Activated CD4-positive, alpha-beta T cell treated with anti-CD3 and anti-CD28 coated beads for 24 hours (primary cell): ENCODE measurements at places on chromosomes 12 and 14.

- no peak for DNase-seq
These were observed 54.2 kb downstream of the ELK3 start for GRCh38 chr12:96248136-96248931.

DNA sequence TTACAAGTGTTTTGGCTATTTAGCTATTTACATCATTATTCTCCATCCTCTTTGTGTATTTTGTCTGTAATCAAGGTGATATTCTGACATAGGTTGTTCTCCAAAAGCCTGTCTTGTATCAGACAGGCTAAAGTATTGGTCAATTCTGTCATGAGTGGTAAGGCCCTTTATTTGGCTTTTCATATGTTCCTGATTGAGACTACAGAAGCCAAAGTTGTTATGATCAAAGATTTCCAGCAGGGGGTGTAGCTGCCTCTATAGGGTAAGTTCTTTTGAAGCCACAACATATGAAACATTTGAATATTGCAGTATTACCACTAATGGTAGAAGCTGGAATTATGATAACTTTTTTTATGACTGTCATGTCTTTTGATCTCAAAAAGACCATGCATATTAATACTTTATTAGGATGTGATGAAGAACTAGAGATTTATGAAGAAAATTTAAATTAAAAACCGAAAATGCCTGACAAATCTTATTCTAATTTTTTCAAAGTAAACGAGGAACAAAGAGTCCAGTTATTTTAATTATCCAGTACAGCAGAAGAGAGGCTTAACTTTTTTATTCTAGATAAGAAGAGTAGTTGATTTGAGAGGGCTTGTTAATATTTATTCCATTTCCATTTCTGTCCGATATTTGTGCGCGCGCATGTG, 3.4 kb upstream of the ARHGAP5 start:
- DNase-seq, result no peak

- no peak for DNase-seq
These were observed 173.0 kb downstream of the ADGRD1 start for GRCh38 chr12:131126662-131127173.

DNA sequence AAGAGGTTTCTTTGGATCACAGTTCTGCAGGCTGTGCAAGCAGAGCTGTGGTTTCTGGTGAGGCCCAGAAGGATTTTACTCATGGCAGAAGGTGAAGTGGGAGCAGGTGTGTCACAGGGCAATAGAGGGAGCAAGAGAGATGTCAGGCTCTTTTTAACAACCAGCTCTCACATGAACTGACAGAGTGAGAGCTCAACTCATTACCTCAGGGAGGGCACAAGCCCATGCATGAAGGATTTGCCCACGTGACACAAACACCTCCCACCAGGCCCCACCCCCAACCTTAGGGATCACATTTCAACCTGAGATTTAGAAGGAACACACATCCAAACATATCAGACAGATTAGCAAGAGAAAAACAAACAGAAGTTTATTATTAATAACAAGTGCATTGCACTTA, 470.4 kb downstream of the GALC start:
- DNase-seq, result no peak

GRCh38 chr12:26122061-26122680, 2.7 kb downstream of the BHLHE41 start:
- no peak for DNase-seq

GRCh38 chr12:86530996-86531655, 274.9 kb upstream of the MGAT4C start:
- no peak for DNase-seq

- no peak for DNase-seq
These were observed 41.9 kb downstream of the CYP46A1 start for GRCh38 chr14:99725774-99726537.

DNA sequence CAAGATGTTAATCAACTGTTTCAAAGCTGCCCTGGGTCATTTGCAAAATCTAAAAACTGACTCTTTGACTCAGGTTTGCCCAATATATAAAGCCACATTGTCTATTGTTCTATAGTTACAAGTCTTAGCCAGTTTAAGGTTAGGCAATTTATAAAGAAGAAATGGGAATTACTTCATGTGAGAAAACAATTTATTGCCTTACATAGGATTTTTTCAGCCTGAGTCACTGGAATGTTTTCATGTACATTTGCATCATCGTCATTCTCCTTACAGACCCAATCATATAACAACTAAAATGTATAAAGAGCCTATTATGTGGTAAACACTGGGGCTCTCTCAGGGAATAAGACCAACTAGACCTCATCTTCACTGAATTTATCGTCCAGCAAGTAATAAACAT, 100.3 kb upstream of the PLEKHG7 start:
- DNase-seq, result no peak

GRCh38 chr14:103676881-103677675, 38.2 kb downstream of the XRCC3 start:
- no peak for DNase-seq

DNA sequence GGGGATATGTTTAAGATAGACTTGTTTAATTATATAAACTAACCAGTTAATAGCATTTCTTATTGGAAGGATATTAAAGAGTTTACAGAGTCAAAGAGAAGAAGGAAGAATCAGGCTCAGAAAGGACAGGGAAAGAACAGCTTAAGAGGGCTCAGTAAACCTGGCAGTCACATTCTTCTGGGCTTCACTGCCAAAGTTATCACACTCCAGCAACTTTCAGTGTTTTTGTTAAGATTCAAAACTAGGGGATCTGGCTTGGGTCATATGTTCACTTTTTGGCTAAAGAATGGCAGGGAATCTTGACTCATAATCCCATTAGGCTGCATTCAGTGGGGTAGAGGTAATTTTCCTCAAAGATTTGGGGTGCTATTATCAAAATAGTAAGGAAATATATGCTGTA, 312.3 kb downstream of the RAD51B start:
- no peak for DNase-seq

GRCh38 chr14:81519200-81520011, 14.2 kb downstream of the SEL1L start:
- no peak for DNase-seq

DNA sequence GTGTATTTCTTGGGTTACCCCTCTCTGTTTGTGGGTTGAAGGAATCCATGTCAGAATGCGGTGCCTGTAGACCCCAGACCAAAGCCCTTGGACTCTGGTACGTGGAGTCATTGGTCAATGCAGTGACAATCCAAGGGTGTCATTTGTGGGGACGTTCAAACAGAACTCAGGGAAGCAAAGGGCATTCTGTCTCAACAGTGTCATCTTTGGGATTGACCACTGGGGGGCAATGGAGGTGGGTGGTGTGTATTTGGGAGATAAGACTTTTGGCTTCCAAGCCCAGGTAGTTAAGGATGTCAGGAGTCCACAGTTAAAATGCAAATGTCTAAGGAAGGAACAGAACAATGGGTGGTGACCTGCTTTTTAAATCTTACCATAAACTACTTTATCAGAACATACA, 54.6 kb upstream of the CCDC175 start:
- no peak for DNase-seq

DNA sequence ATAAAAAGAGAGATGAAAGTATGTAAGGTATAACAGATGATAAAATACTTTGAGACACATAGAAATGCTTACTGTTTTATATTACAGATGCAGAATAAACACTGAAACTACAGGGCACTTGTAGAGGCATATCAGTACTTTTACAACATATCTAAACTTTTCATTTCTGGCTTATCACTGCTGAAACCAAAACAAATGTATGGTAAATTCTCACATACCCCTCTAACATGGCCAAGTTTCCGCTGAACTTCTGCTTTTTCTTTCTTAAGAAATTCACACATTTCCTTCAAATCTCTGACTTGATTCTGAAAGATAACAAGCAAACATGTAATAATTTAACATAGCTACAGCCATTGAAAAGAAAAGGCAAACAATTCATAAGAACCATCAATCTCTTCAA, 33.3 kb upstream of the C12orf50 start:
- no peak for DNase-seq

DNA sequence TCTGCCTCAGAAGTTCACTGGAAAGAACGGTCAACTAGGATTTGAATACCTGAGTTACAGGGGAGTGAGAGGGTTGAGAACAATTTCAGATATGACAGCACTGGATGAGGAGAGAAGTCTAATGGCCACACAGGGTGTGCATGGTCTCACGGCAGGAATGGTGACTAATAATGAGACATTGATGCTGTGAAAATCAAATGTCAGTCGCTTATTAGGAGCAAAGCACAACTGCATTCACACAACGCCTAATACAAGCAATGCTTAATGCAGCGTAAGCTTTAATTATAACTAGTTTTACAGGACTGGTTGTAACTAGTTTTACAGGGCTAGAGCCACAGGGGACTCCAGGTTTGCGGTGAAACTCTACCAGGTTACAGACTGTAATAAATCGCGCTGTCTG, 23.4 kb upstream of the PRIMA1 start:
- no peak for DNase-seq

DNA sequence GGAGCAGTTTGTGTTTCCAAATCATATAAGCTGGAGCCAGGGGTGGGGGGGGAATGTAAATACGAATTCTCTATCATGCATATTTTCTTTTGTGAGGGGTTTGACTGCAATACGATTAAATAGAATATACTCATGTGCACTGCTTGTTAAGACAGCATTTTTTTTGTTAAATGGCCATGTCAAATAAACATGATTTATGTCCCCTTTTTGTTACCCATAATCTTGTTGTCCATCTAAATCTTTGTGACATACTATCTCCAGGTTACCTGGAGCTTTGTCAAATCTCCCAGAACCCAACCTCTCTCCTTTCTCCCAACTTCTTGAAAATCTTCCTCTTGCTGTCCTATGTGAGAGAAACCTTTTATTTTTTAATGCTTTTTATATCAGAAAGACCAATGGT, 233.1 kb downstream of the SLC25A21 start:
- no peak for DNase-seq

- no peak for DNase-seq
These were observed 324.5 kb downstream of the PCNX1 start for GRCh38 chr14:71231521-71232393.

DNA sequence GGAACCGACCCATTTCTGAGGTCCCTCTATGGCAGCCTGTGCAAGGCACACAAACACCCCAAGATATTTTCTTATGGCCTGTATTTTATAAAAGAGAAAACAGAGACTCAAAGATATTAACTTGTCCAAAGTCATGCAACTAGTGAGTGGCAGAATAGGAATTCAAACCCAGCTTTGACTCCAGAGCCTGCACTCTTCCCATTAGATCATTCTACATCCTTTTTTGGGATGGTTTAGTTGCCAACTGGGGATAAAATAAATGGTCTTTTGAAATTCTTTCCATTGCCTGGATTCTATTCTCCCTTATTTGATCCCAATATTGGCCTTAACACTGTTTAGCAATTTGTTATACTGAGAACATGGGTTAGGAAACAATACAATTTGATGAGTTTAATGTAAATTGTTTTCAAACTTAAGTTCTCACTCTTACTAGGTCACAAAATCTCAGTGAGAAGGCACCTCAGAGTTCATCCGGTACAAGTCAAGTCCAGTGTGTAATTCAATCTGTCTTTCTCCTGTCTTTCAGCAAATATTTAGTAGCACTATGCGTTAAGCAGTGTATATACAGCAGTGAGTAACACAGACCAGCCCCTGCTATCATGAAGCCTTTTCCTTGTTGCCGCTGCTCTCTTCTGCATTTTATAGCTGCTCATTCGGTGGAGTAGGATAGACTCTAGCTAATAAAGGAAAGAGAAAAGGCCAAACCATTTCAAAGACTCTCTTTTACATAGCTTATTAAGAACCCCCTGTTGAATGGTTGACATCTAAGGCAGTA, 162.1 kb upstream of the IFNG-AS1 start:
- DNase-seq, result no peak

- no peak for DNase-seq
These were observed 44.9 kb downstream of the MAPKAPK5 start for GRCh38 chr12:111886662-111887545.

DNA sequence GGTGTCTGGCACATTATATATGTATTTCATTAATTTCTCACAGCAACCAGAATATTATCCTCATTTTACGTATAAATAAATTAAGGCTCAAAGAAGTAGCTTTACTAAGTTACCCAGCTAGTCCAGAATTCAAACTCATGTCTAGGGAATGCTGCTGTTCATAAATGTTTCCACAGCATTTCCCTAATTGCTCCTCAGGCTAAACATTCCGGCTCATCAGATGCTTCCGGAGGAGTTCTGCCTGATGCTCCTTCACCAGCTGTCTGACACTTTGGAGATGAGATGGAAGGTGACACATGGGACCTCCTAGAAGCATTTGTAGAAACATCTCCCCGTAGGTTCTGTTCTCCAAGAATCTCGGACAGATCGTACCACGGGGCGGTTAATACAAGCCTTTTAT, 12.1 kb downstream of the KRT85 start:
- DNase-seq, result no peak

GRCh38 chr12:73452672-73453469, 1084.8 kb upstream of the ATXN7L3B start:
- no peak for DNase-seq

GRCh38 chr12:109767991-109768900, 54.6 kb downstream of the FAM222A start:
- no peak for DNase-seq

DNA sequence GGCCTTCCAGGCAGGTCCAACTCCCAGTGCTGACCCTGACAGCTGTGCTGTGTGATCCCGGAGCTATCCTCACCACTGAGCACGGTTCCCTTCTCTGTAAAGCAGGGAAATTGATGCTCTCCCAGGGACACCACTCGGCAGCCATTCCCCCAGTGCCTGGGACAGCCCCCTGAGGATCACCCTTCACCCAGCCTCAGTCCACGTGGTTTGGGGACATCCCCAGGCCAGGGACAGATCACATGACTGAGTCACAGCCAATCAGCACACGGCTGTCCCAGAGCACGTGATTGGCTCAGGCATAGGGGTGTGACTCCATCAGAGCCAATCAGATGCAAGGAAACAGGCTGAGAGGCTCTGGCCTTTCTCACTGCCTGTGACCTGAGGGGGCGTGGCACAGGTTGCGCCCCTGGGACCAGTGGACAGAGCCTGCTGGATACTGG, 68.8 kb upstream of the SFSWAP start:
- DNase-seq, result no peak

- DNase-seq, result no peak
These were observed 42.9 kb upstream of the SAV1 start for GRCh38 chr14:50711043-50711442.

GRCh38 chr12:3329361-3329760, 161.6 kb upstream of the PRMT8 start:
- no peak for DNase-seq

DNA sequence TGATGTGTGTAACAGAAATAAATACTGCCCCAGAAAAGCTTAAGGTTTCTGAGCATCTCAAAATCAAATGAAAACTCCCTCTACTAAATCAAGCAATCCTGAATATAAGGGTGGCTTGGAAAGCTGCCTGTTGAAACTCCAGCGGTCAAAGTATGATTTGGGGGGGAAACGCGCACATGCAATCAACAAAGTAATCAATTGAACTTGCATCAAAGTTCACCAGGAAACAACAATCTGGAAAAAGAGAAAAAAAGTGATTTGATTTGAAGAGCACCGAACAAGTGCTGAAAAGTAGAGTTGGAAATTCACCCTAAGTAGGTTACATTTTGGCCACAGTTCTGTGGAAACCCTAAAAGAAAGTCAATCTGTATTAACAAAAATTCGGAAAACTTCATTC, 700 bp downstream of the CNIH1 start:
- no peak for DNase-seq

GRCh38 chr14:52790011-52790755, 1.2 kb downstream of the GNPNAT1 start:
- no peak for DNase-seq
